ENCODE measurements at places on chromosomes 2 and 18.

GRCh38 chr2:200446612-200447011 lies 63.3 kb downstream of the KCTD18 start:
- DNase-seq: no peak

GRCh38 chr2:207408086-207408794 lies 121.5 kb upstream of the CREB1 start:
- DNase-seq: no peak

DNA sequence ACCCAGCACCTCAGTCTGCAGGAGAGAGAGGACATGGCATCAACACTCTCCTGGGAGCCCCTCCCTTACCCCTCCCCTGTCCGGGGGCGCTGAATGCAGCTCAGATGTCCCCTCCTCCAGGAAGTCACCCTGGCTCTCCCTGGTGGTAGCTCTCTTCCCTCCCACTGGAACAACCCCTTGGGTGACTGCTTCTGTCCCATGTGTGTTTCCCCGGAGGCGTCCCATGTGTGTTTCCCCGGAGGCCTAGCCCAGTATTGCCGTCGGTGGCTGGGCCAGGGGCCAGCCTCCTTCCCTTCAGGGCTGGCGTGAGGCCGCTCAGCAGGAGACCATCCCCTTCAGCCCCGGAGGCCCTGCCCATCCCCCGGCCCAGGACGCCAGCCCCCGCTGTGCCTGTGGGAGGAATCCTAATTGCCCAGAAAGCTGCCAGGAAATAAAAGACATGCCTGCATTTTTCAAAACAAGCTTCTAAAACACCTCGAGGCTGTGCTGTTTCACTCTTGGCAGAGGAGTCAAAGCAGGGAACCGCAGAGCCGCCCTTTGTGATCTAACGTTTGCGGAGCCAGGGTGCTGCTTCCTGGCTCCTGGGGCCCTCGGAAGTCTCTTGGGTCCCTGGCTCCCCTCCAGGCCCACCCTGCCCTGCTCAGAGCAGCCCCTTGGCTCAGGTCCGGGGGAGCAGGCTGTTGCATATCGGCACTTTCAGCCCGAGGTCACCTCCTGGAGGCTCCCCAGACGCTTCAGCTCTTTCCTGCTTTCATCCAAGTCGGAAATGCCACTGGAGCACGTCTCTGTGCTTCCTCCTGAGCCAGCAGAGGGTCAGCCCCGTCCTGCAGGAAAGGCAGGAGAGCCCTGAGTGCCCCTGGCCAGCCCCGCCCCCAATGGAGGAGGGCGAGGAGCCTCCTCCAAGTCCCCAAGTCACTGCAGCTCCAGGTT lies 11.4 kb downstream of the SNED1 start:
- no peak for DNase-seq

GRCh38 chr2:100180503-100180902 lies 38.1 kb upstream of the AFF3 start:
- no peak for DNase-seq

GRCh38 chr2:29361231-29361630 lies 246.0 kb downstream of the CLIP4 start:
- DNase-seq: no peak

GRCh38 chr18:23401400-23402347 lies 51.4 kb upstream of the RIOK3 start:
- DNase-seq: no peak

DNA sequence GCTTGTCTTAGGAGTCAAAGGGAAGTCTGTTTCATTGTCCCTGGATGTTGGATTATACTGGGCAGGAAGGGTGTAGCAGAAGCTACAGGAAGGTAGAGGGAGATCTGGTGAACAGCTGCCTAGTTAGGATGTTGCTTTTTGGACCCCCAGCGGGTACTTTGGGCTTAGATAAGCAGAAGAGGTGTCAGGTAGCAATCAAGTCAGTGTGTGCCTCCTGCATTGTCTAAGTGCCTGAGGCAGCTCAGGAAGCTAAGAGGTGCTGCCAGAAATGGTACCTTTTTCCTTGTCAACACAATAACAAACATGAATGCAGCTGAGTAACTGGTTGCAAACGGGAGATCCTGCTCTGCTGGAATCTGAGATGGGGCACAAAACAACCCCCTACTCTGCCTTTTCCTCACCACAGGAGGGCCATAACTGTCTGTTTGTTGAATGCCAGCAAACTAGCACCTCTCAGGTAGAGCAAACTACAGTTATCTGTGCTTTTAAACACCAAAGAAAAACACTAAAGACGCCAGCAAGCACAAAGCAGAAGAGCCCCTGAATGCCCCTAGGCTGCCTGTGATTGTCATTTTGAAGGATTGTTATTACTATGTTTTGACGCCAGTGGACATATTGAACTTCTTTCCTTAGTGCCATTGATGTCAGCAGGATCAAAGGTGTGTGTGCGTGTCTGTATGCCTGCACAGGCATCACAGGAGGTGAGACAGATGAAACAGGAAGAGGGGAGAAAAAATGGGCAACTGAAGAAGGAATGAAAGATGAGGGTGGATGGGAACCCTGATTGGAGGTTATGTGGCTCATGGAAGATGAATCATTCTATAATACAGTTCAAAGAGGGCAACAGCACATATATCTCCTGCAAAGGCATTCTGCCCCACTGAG lies 151.4 kb downstream of the ETAA1 start:
- no peak for DNase-seq

DNA sequence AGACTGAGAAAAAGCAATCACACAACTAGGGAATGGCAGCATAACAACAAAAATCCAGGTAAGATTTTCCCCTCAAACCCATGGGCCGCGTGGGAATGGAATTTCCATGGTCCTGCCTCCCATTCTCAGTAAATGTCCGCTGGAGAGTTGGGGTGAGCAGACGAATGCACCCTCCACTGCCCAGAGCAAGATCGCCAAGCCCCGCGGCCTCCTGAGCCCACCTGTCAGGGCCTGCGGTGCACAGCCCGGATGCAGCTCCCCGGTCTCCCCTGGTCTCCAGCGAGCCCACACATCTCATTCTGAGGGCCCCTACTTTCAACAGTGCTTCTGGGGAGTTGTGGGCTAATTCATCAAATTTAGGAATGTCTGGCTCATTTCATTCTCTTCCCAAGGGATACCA lies 327.4 kb upstream of the HS6ST1 start:
- no peak for DNase-seq

DNA sequence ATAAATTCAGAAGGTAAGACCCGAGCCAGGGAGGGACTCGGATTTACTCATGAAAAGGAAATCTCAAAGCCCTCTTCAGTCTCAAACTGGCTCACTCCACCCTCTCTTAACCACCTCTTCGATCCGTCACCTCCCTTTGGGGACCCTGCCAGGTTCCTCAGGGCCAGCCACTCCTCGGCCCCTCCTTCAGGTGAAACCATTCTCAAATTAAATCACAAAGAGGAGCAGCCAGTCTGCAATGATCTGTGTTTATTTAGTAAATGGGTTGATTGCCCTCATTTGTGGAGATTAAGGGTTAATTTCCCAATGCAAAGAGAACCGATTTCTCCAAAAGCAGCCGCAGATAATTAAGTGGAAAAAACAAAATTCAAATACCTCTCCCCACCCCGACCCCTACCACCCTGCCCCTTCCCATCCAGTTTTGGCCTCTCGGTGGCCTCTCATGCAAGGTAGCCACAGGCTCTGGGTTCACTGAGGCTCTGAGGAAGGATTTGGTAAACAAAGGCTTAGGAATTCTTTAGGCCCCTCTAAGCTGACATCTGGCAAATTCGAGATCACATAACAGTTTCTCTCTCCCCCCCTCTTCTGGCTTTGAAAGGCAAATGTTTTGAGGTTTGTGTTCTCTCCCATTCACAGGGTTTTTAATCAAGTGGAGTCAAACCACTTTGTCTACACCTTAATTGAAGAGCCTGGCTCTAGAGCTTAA lies 10.3 kb upstream of the FZD7 start:
- DNase-seq: no peak

- no peak for DNase-seq
Measured at GRCh38 chr2:8608411-8608954, 73.4 kb upstream of the ID2 start.

DNA sequence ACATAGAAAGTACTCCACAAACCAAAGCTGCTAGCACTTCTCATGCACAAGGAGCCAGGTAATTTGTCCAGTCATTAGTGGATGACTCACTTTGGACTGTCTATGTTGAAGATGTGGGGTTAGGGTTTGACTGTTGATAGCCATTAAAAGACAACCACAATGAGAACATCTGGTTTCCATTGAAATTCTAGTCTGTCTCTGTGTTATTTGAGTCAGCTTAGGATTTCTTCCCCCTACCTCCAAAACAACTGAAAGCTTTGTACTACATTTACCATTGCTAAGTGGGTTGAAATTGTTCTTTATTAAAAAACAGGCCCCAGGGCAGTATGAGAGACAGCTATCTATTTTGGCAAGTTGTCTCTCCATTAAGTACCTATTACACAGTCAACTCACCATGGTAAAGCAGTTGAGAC lies 50.2 kb upstream of the ANKRD44 start:
- DNase-seq: no peak

All from activated CD4-positive, alpha-beta T cell treated with anti-CD3 and anti-CD28 coated beads for 4 hours (primary cell).